Pulmonary artery endothelial cell (primary cell): ENCODE measurements at places on chromosomes 1 and 21.

GRCh38 chr1:167116174-167116573 lies 22.3 kb downstream of the STYXL2 start:
- DNase-seq: no peak

GRCh38 chr1:30466026-30466425 lies 257.4 kb downstream of the MATN1 start:
- DNase-seq: no peak

- DNase-seq: no peak
Observed at GRCh38 chr1:24277420-24278169, 41.6 kb upstream of the GRHL3 start.

- no peak for DNase-seq
Observed at GRCh38 chr21:44419679-44420078, 35.6 kb upstream of the LRRC3 start.

DNA sequence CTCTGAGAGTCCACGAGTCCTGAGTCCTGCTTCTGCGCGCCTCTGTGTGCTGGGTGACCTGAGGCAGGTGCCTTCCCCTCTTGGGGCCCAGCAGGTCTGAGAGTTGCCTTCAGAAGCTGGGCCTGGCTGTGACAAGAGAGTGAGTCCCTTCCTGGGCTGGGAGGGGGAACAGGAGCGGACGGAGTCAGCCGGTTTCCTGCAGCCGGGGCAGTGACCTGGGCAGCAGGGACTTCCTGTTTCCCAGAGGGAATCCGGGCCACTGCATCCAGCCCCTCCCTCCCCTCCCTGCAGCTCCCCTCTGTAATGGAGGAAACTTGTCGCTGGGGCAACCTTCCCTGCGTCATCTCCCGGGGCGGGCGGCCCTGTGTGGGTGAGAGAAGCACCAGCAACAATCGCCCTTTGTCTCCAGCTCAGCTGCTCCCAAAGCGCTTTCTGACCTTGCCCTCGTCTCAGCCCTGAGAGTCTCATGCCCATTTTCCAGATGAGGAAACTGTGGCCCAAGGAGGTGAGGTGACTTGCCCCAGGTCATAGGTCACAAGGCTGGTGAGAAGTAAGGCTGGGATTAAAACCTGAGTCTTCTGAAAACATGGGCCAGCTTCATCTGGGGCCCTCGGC lies 61.1 kb downstream of the SDC3 start:
- DNase-seq: peak; percentile 39

GRCh38 chr1:208201229-208201628 lies 43.0 kb downstream of the PLXNA2 start:
- peak; percentile 91 for DNase-seq

DNA sequence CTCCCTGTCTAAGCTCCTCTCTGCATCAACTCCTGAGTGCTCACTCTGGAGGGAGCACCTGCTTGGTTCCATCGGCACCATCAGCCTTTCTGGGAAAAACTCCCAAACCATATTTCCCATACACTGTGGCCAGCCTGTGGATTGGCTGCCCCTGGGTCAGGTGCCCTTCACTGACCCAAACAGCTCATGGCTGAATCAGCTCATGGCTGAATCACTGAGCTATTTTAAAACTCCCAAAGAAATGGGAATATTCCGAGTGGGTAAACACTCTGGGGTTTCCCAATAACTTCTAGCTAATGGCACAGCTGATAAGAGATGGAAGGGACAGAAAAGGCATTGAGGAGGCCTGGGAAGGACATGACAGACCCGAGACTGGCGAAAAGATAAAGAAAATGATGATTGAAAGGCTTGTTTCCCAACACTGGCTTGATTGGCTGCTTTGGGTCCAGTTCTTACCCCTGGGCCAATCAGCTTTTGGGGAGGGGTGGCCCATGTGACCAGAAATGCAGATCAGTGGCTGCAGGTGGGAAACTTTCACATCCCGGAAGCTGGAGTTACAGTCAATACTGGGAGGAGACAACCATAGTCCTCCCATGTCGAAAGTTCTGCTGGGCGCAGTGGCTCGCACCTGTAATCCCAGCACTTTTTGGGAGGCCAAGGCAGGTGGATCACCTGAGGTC lies 37.3 kb upstream of the KAZN start:
- DNase-seq: no peak

GRCh38 chr1:241253471-241253870 lies 103.5 kb downstream of the RGS7 start:
- DNase-seq: no peak

DNA sequence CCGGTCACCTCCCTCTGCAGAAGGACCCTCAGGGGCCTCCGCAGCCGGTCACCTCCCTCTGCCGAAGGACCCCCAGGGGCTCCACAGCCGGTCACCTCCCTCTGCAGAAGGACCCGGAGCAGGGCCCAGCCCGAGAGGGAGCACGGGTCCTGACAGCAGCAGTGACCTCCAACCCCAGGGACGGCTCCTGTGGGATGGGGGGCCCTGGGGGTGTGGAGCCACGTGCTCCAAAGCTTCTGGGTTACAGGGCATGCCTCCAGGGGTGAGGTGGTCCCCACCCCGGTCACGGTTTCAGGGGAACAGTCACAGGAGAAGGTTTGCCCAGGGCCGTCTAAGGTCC lies 40.3 kb downstream of the SLC19A1 start:
- DNase-seq: no peak

GRCh38 chr1:147821883-147822282 lies 61.5 kb upstream of the GJA5 start:
- peak; percentile 17 for DNase-seq

- DNase-seq: no peak
Observed at GRCh38 chr1:183002797-183003196, 20.4 kb upstream of the LAMC1 start.

DNA sequence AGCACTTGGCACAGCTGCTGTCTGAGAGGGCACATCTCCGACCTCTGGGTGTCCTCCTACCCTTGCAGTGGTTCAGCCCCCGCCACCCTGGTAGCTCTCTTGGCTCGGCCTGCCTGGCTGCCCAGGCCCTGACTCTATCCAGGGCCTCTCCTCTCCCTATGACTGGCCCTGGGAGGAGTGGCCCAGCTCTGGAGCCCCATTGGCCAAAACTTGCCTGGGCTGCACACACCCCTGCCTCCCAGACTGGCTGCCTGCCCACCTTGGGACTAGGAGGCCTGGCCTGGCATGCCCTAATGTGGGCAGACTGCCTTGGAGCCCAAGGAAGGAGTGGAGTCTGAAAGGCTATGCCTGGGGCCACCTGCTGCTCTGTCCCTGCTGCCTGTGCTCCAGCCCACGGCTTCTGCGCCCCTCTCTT lies 33.6 kb downstream of the ACOT11 start:
- DNase-seq: no peak

- no peak for DNase-seq
Observed at GRCh38 chr1:192984080-192984479, 75.1 kb downstream of the UCHL5 start.

DNA sequence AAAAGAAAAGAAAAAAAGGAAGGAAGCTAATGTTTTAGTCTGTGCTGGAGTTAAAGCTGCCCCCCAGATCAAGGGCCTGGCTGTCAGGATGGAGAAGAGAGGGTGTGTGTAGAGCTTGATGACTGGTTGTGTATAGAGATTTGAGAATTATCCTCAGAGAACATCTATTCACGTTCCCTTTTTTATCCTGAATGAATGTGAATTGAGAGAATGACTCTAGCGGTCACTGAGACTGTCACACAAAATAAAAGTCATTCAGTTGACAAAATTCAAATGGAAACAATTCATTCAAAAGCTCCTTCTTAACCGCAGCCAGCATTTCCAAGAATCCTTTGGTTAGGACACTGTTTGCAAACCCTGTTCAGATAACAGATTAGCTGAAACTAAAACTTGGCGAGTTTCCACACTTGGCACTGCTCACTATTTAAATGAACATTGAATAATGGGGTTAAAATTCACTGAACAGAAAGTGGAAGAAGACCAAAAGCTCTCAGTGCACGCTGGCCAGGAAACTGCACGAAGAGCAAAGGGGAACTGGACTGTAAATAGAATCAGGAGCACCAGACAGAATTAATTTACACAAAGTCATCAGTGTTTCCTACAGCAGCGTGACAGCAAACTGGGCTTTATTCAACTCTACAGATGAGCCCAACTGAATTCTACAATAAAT lies 13.6 kb upstream of the FAM89A start:
- DNase-seq: peak; percentile 29

GRCh38 chr1:169466259-169467230 lies 19.2 kb downstream of the SLC19A2 start:
- no peak for DNase-seq

- no peak for DNase-seq
Observed at GRCh38 chr1:156748670-156749418, 2.6 kb downstream of the HDGF start.

DNA sequence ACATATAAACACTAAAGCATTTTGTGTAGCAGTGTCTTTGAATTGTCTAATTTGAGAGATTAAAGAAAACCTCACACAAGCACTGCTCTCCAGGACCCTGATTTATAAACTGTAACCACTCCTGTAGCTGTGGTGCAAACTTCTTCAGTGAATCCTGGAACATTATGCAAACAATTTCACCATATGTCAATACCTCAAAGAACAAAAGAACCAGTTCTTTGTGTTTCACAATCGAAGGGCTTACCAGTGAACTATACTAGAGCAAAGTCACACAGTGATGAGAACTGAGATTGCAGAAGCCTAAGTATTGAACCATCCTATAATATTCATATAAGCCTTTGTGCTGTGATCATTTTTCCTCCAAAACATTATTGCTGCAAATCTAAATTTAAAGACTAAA lies 21.5 kb downstream of the DPH5 start:
- no peak for DNase-seq

GRCh38 chr1:15626269-15626950 lies 9.2 kb downstream of the DDI2 start:
- DNase-seq: no peak

- DNase-seq: no peak
Observed at GRCh38 chr1:93614986-93615581, 66.6 kb downstream of the BCAR3 start.

GRCh38 chr1:36084497-36085115 lies 712 bp downstream of the TEKT2 start:
- DNase-seq: no peak

DNA sequence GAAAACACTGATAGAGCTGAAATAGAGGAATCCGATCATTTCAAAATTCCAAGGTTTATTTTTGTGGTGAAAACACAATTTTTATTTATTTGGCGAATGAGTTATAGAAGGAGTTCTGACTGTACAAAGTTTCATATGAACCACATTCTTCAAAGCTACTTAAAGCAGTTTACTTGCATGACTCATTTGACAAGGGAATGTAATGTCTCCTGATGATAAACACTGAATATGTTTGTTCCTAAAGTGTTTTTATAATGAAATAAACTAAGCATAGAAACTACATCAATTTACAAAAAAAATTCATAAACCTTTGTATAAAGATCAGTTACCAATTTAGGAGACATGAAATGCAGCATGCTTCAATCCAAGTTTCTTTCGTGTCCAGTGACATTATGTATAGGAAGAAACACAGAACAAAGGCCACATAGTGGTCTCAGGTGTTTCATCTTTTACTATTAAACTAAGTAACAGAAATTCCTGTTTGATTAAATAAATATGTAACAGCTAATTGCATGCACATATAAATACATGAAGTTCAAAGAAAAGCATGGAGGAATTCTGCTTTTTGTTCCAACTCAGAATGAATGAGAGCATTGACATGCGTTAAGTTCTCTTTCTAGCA lies 2.5 kb downstream of the PRKACB start:
- no peak for DNase-seq

DNA sequence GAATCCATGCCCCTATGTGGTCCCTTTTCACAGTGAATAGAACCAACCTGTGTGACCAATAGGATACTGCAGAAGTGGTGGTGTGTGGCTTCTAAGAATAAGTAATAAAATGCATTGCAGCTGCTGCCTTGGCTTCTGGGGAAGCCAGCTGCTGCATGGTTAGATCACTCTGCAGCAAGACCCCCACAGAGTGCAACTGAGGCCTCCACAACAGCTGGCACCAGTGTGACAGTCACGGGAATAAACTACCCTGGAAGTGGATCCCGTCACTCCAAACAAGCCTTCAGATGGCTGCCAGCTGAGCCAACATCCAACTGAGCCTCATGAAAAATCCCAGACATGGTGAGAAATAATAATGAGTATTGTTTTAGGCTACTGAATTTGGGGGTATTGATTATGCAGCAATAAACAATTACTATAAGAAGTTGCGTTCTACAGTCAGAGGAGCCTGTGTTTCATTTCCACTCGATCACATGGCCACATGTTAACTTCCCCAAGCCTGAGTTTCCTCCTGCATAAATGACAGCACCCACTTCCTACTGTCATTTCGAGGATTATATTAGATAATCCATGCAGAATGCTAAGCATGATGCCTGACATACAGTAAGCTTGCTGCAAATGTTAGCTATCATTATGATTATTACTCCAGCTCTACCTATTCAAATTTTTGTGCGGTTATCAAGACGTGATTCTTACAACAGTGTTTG lies 20.8 kb upstream of the COG2 start:
- no peak for DNase-seq

DNA sequence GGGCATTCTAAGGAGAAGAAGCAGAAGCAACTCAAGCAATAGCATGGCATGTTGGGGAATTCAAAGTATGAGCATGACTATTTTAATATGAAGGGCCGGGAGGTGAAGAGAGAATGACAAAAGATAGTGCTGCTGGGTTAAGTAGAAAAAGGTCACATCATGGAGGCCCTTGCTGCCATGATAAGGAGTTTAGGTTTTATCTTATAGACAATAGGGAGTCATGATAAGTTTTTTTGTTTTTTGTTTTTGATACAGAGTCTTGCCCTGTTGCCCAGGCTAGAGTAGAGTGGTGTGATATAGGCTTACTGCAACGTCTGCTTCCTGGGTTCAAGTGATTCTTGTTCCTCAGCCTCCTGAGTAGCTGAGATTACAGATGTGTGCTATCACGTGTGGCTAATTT lies 3.1 kb downstream of the BNIPL start:
- DNase-seq: no peak

DNA sequence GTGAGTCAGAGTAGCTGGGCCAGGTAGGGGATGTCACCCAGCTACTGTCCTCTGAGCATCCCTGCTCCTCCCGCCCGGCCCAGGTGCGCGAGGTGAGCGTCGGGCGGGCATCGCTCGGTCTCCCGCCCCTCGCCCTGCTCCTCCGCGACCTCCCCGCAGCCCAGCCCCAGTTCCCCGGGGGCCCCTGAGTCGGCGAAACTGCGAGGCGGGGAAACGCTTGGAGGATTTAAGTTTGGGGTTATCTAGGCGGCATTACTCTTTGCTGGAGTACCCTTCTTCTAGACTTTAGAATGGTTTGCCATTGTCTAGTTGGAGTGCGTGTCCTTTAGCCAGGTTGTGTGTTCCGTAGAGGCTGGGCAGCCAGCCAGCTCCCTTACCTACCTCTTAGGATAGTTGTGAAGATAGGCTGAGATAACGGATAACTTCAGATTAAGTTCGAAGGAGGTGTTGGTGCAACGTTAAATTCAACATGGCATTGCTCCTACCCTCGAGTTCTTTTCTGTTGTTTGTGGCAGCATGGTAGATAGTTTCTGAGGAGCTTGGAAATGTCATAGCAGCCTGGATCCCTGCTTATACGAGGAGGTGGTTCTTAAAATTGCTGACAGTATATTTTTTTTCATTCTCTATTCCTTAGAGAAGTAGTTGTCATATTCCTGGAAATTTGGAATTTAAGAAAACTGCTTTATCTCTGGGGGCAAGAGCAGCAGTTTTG lies 697 bp downstream of the AGO3 start:
- DNase-seq: no peak
